ENCODE measurements at places on chromosomes 7 and 10.
A peak's percentile ranks its signal among the peaks of the same experiment; 100 is the strongest.

- DNase-seq: no peak
Measured at GRCh38 chr7:2108501-2109250, 124.1 kb downstream of the MAD1L1 start.

DNA sequence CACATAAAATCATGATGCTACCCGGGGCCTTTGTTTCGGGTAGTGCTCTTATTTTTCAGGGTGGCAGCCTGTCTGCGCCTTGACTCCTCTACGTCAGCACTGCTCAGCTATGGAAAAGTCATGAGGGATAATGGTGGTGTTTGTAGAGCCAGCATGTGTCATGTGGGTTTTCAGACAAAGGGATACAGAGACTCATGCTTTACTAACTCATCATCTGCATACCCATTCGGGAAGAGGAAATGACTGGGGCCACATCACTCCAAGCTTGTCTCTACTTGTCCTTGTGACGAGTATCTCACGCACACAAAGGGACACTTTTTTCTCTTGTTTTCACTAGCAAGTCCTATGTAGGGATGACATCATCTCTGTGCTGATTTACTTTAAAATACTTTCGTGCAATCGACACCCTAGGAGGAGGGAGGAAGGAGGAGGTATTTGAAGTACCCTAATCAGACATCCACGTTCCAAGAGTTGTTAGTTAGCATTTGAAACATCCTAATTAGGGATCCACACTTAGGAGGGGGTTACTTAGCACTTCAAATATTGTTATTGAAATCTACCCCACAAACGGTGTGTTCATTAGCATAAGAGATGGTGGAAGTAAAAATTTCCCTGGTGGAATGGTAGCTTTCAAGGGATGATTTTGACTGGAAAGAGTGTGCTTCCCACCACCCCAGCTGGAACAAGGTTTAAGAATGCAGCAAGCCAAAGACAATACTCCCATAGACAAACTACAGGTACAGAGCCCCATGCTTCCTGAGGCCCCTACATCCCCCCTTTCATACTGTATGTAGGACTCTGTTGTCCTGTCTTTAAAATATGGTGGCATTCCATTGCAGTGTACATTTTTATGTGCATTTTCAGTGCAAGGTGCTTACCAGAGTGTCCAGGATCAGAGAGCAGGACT is 52.0 kb downstream of the THNSL1 start:
- peak; percentile 61 for DNase-seq

GRCh38 chr7:25823571-25823970 is 328.4 kb upstream of the NFE2L3 start:
- no peak for DNase-seq

DNA sequence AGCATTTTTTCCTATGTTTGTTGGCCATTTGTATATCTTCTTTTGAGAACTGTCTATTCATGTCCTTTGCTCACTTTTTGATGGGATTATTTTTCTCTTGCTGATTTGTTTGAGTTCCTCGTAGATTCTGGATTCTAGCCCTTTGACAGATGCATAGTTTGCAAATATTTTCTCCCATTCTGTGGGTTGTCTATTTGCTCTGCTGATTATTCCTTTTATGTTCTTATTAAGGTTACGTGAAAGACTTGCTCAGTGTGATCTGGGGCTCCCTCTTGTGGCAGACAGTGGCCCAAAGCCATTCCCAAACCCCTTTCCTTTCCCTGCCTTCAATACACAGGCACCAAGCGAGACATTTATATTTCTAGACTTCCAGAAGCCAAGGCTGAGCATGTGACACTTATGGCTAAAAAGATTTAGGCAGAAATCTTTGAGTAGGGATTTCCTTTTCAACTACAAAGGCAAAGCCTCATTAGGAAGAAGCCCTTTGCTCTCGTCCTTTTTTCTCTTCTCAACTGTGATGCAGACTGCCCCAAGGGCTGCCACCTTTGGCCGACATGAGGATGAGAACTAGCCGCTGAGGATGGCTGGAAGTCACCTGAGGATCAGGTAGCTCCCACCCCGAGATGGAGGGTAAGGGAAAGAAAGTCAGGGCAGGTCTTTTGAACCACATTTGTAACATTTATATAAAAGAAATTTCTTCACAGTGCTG is 23.6 kb downstream of the ST8SIA6 start:
- peak; percentile 75 for DNase-seq

DNA sequence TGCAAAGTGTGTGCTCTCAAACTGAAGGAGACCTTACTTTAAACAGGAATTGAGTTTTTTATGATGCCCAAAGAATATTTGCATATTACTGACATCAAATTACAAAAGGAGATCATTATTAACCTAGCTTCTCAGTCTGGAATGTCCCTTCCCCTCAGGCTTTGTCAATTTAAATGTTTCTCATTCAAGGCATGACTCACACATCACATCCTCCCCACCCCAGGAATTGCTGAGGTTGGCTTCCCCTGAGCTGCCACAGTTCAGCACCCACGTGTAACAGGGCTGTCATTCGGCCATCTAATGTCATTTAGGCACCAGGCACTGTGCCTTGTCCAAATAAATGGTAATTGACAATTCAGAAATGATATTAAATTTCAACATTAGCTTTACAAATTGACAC is 305.9 kb upstream of the MGMT start:
- no peak for DNase-seq

DNA sequence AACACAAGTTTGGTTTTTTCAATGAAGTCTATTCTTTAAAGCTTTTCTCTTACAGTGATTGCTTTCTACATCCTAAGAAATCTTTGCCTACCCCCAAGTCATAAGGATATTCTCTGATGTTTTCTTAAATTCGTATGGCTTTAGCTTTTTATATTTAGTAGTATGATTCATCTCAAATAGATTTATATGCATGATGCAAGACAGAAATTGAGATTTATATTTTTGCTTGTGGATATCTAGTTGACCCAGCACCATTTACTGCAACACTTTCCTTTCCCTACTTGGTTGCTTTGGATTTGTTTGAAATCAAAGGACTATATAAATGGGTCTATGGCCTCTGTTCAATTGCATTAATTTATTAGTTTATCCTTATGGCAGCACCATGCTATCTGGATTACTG is 113.9 kb downstream of the ZNF438 start:
- no peak for DNase-seq

DNA sequence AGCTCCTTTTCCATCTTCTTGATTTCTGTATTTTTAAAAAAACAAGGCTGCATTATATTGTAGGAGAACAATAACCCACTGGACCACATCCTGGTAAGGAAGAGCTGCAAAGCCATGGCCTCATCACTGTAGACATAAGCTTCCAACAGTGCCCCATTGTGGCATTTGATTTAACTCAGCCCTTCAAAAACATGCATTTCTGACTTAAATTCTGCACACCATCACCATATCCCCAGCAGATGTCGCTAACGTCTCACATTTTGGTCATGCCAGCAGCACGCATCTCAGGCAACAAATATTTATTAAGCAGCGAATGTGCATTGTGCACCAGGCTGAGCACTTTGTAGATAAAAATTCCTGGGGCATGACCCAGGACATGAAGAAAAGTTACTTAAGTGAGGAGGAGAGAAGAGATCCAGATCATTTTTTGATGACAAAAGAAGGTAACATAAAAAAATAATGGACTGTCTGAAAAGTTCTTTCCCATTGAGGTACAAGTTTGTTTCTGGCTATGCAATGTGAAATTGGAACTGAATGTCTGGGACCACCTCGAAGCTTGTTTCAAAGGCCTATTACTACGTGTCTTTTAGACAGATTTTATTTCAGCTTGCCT is 164.6 kb upstream of the CDCA7L start:
- peak; percentile 86 for DNase-seq

DNA sequence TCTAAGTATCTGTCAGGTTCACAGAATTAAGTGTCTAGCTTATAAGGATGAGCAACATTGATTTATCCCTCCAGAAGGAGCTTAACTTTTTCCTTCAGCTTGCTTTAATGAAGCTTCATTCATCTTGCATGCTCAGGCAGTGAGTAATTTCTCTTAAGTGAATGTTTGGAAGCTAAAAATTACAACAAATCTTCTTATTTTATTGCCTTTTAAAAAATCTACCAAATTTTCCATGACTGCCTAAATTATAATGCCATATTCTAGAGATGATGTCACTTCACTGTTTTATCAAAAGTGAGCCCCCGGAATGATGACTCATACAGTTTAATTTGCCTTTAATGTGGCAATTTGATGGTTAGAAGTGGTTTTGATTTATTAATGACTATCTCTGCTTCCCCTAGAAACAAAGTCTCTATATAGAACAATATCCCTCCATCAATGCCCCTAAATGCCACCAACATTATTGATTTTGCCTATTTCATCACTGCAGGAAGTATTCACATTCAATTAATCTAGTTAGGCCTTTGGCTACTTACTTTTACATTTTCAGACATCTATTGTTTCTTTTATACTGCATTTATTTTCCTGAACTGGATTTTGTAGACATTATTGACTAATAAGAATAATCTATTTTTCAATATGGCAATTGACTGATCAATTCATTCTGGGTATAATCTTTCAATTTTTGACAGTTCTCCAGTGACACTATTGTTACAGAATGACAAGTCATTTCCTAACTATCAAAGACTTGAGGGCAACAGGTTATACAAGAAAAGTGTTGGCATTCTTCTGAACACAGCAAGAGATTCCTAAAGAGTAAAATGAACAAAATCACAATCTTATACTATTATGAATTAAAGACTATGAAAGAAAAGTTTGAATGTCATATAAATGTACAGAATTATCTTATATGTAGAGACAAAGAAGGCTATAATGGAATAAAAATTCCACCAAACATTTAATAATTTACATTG is 139.3 kb upstream of the ODAD2 start:
- DNase-seq: peak; percentile 82

GRCh38 chr10:43203448-43204041 is 63.3 kb downstream of the RASGEF1A start:
- no peak for DNase-seq

GRCh38 chr10:68092512-68092911 is 16.8 kb upstream of the MYPN start:
- no peak for DNase-seq

All from AG10803 (cell line).